ENCODE measurements at places on chromosomes 7 and 10.

- DNase-seq: no peak
Measured at GRCh38 chr10:75254739-75255138, 19.0 kb upstream of the COMTD1 start.

DNA sequence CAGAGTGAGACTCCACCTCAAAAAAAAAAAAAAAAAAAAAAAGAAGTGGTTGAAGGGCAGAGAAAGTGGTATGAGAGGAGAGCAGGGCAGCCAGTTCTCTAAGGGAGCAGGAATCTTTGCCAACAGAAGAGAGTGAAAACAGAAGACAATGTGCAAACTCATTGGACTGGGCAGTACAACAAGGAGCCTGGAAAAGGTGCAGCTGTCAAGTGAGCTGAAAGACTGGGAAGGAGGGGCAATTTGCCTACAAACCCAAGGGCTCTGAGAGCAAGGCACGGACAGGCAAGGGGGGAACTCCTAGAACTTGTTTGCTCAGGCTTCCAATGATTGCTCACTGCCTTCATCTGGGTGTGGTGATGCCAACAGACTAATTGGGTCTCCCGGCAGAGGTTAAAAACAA is 9.5 kb downstream of the ACTR1A start:
- DNase-seq: no peak

DNA sequence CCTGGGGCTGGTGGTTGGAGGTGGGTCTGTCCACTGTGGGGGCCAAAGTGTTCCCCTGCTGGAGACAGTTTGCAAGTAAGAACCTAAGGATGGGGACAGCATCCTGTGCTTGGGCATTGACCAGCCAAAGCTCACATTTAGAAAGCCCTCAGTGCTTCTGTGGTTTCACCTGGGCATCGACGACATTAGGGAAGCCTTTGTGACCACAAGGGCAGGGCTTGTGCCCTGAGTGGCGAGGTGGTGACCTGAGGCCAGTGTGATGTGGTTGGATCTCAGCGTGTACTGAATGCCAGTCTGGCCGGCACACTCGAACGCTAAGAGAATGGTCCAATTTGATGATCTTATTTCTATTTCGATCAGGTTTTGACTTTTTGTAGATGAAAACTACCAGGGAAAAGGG is 32.1 kb upstream of the SH2B2 start:
- DNase-seq: no peak

- no peak for DNase-seq
Measured at GRCh38 chr10:27242473-27242950, 1.9 kb upstream of the ACBD5 start.

DNA sequence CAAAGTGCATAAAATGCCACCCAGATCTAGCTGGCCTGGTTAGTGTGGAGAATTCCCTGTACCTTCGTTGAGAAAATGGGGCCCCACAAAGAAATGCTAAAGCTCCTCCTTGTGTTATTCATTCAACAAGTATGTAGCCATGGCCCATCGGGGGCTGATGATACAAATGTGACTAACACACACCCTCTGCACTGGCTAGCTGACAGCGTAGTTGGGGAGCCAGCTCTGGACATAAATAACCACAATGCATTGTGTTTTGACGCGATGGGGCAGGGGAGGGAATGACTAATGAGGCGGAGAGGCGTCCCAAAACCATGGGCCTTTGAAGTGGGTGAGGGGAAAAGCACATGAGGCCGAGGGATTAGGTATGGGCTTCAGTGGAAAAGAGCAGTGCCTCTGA is 28.2 kb upstream of the ASL start:
- DNase-seq: no peak

DNA sequence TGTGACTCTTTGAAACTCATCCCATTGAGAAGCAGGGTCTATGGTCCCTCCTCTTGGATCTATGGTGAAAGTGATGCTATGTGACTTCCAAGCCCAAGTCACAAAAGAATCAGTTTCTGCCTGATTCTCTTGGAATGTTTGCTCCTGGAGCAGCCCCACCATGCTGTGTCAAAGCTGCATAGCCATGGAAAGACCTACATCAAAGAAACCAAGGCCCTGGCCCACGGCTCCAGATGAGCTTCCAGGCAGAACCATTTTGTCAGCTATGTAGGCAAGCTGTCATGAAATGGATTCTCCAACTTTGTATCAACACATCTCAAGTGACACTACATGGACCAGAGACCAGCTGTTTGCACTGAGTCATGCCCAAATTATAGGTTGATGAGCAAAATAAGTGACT is 77.0 kb downstream of the AASS start:
- DNase-seq: no peak

DNA sequence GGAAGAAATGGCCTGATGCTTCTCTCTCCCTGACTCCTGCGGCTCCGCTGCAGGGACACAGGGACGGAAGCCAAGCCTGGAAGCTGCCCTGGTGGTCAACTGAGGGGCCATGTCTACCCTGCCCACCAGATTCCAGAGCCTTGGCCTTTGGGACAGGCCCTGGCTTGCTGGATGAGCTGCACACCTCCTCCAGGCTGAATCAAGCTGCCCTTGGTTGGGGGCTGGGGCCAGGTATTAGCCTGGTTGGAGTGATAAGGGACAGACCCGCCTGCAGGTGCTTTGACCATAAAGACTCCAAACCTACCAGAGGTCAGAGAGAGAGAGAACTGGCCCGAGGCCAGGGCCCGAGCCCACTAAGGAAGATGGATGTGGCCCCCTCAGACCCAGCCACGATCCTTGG is 30.1 kb downstream of the CRHR2 start:
- DNase-seq: no peak

DNA sequence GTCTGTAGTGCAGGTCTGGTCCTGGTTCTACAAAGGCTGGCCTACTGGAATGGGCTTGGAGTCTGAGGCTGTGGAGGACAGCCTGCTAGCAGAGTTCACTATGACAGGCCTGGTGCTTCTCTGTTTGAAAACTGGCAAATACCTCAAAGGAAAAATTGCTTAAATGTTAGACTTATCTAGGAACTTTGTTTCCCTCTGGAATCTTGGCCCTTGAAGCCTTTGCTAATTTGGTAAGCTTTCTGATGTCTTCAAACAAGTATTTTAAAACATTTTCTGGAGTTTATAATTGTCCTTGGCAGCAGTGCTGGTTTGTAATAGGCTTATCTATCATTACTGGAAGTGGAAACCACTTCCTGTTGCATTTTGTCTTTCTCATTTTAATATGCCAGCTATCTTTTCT is 139.7 kb downstream of the TMEM26 start:
- no peak for DNase-seq

- no peak for DNase-seq
Measured at GRCh38 chr10:29471544-29471859, 163.3 kb downstream of the SVIL start.

DNA sequence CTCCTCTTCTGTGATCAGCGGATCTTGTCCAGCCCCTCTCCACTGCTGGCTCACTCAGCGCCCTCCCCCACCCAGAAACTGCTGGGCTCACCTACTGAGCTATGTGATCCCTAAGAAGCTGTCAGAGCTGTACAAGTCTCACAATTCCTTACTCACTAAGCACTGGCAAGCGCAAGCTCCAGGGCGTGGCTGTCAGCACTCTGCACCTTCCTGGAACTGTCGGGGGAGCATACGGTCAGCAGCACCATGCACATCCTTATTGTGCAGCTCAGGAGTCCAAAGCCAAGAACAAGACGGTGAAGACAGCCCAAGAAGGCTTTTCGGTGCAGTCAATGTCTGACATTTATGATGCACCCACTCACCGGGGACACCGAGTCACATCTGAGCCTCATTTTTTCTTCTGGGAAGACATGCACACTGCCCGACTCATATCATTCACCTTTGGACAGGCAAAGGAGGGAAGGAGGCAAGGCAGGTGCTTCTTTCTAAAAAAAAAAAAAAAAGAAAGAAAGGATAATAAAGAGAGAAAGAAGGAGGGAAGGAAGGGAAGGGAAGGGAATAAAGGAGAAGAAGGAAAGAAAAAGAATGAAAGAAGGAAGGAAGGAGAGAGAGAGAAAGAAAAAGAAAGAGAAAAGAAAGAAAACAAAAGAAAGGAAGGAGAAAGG is 56.3 kb downstream of the ASB13 start:
- no peak for DNase-seq

DNA sequence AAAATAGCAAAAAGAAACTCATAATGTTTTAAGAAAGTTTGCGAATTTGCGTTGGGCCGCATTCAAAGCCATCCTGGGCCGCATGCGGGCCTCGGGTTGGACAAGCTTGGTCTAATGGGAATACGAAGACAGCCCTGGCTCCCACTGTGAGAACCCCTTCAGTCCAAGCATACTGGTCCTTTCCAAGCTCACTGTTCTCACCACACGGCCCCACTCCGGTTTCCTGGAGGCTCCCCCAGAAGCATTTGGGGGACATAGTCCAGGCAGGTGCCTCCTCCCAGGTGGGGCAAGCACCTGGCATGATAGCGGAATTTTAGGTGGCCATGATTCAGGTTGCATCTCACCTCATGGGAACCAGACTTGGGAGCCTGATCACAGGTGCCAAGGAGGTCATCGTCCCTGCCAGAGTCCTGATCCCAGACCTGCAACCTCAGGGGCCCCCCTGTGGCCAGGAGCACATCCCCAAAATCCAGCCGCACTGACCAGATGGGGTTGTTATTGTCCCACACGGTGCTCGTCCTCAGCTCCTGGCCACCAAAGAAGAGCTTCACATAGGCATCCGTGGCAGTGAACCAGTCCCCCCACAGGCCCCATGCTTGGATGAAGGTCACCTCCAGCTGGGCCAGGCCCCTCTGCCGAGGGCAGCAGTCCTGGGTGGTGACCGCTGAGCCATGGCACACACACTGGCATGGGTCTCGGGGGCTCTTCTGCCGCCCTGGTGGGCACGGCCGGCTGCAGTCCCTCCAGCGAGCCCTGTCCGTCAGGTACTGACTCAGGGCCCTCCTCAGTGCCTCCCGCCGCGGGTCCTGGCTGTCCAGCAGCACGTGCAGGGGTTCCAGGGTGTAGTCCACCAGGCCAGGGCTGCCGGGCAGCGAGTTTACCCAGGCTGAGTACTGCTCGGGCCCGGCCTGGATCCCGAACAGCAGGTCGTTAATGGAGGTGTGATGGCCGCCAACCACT is 4.4 kb downstream of the PRF1 start:
- DNase-seq: no peak

GRCh38 chr10:116787893-116788665 is 45.7 kb upstream of the HSPA12A start:
- peak; percentile 70 for DNase-seq

DNA sequence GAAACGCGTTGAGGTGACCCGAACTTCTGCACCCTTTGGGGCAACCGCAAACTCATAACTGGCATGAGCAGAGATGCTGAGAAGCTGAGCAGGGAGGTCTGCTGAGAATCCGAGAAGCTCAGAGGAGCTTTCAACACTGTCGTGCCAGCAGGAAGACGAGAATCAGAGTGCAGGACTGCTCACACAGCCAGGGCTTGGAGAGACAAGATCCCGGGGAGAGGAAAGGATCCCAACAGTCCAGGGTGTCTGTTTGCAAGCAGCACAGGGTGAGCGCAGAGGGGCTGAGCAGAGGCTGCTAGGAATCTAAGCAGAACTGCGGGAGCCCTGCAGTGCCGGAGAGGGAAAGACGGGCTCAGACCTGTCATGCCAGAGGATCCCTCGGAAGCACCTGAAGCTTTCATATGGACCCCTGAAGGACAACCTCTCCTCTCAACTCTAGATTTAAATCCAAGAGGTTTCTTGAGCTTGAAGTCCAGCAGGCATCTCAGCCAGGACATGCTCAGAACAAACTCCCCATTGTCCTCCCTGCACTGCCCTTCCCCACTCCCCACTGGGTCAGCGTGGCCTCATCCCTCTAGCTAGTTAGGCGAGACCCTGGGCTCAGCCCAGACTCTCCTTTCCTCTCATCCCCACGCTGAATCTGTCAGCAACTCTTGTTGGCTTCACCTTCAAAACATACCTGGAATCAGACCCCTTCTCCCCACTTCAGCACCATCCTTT is 40.7 kb downstream of the FOXL3 start:
- no peak for DNase-seq

GRCh38 chr7:133650487-133651300 is 397.8 kb downstream of the EXOC4 start:
- DNase-seq: no peak

DNA sequence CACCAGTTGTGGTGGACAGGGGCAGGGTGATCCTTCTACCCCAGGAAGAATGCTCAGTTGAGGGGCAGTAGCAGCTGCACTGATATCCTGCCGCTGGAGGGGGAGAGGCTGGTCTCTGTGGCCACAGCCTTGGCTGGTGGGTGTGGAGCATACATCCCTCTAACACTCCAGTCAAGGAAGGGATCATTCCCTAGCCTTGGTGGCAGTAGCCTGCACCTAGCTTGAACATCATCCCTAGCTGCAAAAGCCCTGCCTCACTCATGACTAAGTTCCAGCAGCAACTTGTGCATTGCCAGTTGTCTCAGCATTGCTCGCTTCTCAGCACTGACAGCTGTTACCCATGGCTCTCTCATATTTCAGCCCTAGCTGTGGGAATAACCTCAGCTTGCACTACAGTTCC is 688.9 kb upstream of the POT1 start:
- DNase-seq: no peak

DNA sequence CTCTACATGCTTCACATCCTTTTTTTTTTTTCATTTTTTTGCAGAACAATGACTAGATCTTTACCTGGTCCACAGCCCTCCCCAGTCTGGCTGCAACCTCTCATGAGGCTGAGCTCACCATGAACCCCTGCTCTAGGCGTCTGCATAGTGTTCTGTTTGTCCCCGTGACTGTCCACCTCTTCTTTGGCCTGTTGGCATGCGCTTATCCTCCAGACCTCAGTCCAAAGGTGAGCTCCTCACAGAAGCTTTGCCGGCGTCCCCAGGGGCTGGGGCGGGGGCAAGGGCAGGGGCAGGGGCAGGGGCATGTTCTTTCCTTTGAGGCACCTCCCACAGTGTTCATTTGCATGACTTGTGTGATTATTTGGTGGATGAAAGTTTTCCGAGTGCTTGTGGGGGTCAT is 218.4 kb upstream of the ZNF32 start:
- DNase-seq: no peak

GRCh38 chr7:100598425-100598824 is 3.7 kb upstream of the PCOLCE start:
- DNase-seq: no peak

- DNase-seq: no peak
Measured at GRCh38 chr10:35377050-35377728, 40.9 kb downstream of the CCNY start.

DNA sequence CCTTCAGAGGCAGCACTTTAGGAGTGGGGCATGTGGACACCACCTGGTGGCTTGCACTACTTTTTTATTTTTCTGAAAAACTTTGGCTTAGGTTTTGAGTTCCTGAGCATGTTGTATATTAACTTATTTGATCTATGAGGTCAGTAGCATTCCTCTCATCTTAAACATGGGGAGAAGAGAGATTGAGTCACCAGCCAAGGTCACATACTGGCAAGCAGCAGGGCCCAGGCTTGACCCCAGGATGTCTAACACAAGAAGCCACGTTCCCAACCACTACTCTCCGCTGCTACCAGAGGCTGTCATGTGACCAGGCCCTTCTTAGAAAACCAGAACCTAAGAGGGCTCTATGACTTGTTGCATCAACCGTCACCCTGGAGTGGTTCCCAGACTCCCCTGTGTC is 210.3 kb upstream of the GPR26 start:
- DNase-seq: no peak

DNA sequence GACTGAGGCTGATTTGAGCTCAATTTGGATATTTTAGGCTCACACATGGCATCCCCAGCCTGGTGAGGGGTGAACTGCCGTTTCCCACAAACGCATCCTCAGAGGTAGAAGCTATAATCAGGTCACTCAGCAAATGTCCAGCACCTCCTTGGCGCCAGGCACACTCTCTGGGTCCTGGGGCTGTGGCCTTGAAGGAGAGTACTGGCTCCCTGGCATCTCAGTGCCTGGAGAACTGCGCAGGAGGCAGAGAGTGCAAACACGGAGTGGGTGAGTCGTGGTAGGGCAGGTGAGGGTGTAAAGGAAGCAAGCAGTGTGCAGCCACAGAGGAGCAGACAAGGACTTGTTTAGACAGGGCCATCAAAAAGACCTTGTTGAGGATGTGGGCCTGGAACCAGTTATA is 224.0 kb upstream of the ZNF32 start:
- DNase-seq: no peak
